ENCODE measurements at places on chromosomes 1 and 21.

GRCh38 chr1:29186252-29186651 lies 4.6 kb upstream of the SRSF4 start:
- no peaks in the 10 kb centered on the region for H3K27me3 ChIP-seq
- H3K4me1 ChIP-seq, result peaks cover 6% of the 10 kb centered on the region
- no peak overlapping the region for H3K27ac ChIP-seq

DNA sequence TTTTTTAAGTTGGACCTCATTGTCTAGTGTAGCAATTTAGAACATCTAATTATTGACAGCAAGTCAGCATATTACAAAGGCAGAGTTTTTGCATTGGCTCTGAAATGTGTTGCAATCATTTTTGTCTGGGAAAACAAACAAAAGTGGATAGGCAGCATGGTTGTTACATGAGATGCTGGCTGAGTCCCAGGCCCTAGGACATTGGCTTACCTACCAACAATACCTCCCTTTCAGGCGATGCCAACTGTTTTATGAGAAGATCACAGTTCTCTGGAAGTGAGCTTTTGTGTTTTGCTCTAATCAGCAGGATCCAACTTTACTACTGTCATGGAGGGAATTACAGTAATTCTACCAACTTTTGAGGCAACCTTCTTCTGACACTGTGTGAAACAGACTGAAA lies 71.5 kb upstream of the CXADR start:
- H3K4me1 ChIP-seq, result peaks cover 3% of the 10 kb centered on the region
- no peak overlapping the region for H3K4me3 ChIP-seq
- no peak for DNase-seq

DNA sequence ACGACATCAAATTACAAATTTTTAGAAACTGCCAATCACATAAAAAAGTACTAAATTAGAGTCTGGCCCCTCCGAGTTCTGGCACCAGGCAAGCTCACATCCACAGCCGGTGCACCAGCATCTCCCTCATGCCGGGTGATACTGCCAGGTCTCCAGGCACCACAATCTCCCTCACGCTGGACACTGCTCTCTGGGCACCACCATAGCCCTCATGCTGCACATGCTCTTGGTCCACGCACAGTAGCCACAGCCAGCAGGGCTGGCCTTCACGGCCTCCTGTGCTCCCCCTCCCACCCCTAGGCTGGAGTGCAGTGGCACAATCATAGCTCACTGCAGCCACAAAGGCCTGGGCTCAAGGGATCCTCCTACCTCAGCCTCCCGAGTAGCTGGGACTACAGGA lies 65.5 kb downstream of the AKT3 start:
- no peak overlapping the region for H3K27ac ChIP-seq
- H3K27me3 ChIP-seq, result no peaks in the 10 kb centered on the region
- no peaks in the 10 kb centered on the region for H3K36me3 ChIP-seq
- DNase-seq, result no peak
- no peak overlapping the region for H3K4me3 ChIP-seq

DNA sequence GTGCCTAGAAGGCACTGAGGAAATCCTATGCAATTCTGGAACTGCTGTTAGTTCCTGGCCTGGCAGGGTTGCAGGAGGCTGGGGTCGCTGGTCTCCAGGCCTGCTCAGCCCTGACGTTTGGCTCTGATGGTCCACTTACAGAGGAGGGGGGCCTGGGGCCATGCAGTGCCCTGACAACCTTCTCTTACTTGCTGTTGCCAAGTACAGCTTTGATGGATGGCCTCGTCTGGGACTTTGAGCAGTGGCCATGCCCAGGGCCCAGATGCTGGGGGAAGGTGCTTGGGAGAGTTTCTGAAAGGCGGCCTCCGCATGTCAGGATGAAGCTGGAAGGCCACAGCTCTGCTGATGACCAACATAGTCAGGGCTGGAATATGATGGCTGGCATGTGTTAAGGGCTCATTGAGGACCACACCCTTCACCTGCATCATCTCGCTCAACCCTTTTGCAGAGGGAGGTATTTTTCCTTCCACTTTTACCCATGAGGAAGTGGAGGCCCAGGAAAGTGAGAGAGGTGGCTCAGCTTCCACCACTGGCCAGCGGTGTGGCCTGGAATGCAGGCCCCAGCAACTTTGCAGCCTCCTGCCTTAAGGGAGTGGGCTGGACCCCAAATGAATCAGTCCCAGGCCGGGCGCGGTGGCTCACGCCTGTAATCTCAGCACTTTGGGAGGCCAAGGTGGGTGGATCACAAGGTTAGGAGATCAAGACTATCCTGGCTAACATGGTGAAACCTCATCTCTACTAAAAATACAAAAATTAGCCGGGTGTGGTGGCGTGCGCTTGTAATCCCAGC lies 34.7 kb upstream of the LRRC3 start:
- H3K4me3 ChIP-seq, result no peak overlapping the region
- no peaks in the 10 kb centered on the region for H3K4me1 ChIP-seq
- no peak for DNase-seq
- no peaks in the 10 kb centered on the region for H3K27me3 ChIP-seq

DNA sequence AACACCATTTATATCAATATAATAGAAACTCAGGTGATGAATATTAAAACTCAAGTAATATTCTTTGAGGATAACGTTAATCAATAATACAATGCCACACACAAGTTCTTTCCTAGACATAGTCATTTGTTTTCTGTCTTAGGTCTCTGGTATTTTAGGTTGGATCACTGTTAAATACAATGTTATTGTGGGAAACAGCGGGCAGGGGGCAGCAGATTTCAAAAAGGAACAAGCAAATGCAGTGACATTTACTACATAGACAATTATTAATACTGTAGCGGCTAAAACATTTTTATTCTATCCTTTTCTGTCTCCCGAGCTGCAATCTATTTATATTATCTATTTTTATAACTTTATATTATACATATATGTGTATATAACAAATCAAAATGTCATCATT lies 186.4 kb upstream of the ZNHIT6 start:
- no peaks in the 10 kb centered on the region for H3K4me1 ChIP-seq
- H3K4me3 ChIP-seq, result no peak overlapping the region
- no peaks in the 10 kb centered on the region for H3K36me3 ChIP-seq
- H3K27ac ChIP-seq, result no peak overlapping the region
- H3K27me3 ChIP-seq, result no peaks in the 10 kb centered on the region
- peak; percentile 54 for DNase-seq

DNA sequence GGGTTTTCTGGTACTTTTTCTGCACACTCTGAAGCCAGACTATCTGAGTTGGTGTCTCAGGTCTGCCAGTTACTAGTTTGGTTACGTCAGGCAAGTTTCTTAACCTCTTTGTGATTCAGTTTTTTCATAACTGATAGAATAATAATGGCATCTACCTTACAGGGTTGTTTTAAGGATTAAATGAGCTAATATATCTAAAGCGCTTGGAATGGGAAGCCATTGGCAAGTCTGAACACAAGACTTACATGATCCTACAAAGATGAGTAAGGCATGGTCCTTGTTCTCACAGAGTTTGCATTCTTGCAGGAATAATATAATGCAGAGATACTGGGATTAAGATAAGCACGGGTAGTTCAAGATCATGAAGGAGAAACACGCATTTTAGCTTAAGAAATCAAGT lies 9.2 kb upstream of the DENND2D start:
- H3K27ac ChIP-seq, result no peak overlapping the region
- H3K4me1 ChIP-seq, result peaks cover under 1% of the 10 kb centered on the region
- H3K27me3 ChIP-seq, result peaks cover 15% of the 10 kb centered on the region
- H3K36me3 ChIP-seq, result no peaks in the 10 kb centered on the region
- DNase-seq, result no peak

DNA sequence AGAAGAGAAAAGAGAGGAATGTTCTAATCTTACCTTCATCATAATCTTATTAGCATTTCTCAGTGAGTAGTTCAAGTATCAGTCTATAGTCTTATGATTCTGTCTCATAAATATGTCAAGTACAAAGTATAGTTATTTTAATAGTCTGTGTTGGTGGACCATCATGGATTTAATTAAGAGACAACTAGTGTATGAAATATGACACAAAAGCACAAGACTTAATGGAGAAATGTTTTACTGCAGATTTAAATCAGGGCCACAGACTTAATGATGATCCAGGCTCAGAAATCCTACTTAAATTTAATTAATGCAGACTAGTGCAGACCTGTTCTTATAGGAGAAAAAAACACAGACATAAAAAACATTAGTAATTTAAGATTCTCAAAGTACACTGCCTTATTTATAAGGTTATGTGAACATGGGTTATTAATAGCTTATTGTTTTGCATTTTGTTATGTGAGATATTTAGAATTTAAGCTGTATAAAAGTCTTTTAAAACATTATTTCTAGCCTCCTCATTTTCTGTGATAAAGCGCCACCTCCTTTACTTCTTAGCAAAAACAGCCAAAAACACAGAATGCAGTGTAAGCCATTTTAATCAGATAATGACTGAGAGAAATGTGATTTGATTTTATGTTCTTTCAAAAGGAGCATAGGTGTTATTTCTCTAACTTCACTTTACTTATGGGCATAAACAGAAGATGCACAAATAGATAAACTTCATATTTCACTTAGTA lies 255.0 kb upstream of the SNX7 start:
- no peaks in the 10 kb centered on the region for H3K36me3 ChIP-seq
- H3K4me1 ChIP-seq, result no peaks in the 10 kb centered on the region
- DNase-seq, result no peak
- H3K27ac ChIP-seq, result no peak overlapping the region
- no peaks in the 10 kb centered on the region for H3K27me3 ChIP-seq
- H3K4me3 ChIP-seq, result no peak overlapping the region

- no peaks in the 10 kb centered on the region for H3K36me3 ChIP-seq
- DNase-seq, result no peak
- no peaks in the 10 kb centered on the region for H3K4me1 ChIP-seq
- no peaks in the 10 kb centered on the region for H3K27me3 ChIP-seq
- H3K27ac ChIP-seq, result no peak overlapping the region
These were observed 17.9 kb downstream of the GBP5 start for GRCh38 chr1:89254658-89255287.

DNA sequence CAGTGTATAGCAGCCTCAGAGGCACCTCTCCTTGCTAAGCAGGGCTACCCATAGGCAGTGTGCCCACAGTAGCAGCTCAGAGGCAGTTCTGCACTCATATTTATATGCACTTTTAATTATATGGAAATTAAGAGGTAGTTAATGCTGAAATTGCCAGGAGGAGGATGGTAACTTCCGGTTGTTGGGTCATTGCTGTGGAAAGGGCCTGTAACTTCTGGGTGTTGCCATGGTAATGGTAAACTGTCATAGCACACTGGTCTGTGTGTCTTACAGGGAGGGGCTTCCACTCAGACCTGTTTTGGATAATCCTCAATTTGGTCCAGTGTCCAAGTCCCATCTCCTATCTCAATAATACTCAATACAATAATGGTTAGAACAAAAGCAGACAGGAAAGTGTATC lies 7.6 kb downstream of the CFH start:
- DNase-seq, result no peak
- no peak overlapping the region for H3K27ac ChIP-seq
- H3K27me3 ChIP-seq, result no peaks in the 10 kb centered on the region
- H3K4me3 ChIP-seq, result no peak overlapping the region
- no peaks in the 10 kb centered on the region for H3K36me3 ChIP-seq
- no peaks in the 10 kb centered on the region for H3K4me1 ChIP-seq

DNA sequence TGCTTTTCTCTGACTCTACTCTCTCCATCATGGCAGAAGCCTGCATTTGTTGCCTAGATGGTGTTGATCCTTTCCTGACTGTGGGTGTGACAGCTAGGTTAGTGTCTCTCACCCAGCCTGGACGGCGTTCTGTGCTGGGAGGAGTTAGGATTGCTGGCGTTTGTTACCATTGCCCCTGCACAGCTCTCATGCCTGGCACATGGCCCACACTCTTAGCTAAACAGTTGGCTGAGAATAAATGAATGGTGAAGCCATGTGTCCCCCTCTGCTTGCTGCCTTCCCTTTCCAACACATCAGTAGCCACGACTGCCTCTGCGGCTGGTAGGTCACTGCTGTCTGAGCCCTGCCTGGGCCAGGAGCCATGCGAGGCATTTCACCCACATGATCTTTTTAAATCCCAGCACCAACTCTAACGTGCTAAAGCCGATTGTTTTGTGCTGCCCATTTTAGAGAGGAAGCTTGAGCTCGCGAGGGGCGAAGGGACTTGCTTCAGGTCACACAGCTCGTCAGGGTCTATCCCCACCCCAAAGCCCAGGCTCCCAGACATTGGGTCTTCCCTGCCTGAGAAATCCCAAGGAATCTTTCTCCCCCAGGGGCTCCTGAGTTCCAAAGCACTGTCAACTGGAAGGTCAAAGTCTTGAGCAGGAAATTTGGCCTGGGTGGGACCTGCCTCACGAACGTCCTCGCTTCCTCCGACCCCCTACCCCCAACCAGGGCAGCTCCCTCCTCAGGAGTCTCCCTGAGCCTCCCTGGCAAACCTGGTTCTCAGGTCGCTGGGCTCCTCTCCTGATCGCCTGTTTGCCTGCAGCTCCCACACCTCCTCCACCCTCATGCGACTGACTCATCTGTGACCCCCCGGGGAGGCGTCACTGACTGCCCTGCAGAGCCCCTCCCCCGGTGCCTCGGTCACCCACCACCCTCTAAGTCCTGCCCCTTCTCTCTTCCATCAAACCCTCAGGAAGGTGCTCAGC lies 271.7 kb upstream of the C1orf174 start:
- H3K36me3 ChIP-seq, result no peaks in the 10 kb centered on the region
- H3K27ac ChIP-seq, result no peak overlapping the region
- no peak for DNase-seq
- H3K4me3 ChIP-seq, result no peak overlapping the region
- peaks cover 31% of the 10 kb centered on the region for H3K4me1 ChIP-seq
- no peaks in the 10 kb centered on the region for H3K27me3 ChIP-seq

- no peaks in the 10 kb centered on the region for H3K36me3 ChIP-seq
- H3K4me1 ChIP-seq, result no peaks in the 10 kb centered on the region
- no peak for DNase-seq
- no peaks in the 10 kb centered on the region for H3K27me3 ChIP-seq
These were observed 51.1 kb downstream of the KCNJ6 start for GRCh38 chr21:37865156-37865555.

DNA sequence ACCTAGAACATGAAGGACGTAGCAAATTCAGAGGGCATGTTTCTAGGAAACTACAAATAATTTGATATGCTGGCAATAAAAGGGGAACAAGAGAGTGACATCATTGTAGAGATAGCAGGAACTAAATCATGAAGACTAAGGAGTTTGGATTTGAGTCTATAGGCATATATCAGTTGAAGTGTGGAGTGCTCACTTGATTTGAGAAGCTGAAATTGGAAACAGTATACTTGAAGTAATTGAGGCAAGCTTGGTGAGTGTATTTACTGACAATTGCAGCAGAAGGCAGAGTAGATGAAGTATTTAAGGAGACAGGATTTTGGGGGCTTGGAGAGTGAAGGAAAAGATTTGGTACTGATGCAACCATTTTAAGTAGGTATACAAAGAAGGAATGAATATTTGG lies 6.4 kb upstream of the TMCO2 start:
- H3K36me3 ChIP-seq, result peaks cover 5% of the 10 kb centered on the region
- no peak for DNase-seq
- no peaks in the 10 kb centered on the region for H3K27me3 ChIP-seq
- H3K4me1 ChIP-seq, result no peaks in the 10 kb centered on the region
- no peak overlapping the region for H3K4me3 ChIP-seq
- no peak overlapping the region for H3K27ac ChIP-seq

DNA sequence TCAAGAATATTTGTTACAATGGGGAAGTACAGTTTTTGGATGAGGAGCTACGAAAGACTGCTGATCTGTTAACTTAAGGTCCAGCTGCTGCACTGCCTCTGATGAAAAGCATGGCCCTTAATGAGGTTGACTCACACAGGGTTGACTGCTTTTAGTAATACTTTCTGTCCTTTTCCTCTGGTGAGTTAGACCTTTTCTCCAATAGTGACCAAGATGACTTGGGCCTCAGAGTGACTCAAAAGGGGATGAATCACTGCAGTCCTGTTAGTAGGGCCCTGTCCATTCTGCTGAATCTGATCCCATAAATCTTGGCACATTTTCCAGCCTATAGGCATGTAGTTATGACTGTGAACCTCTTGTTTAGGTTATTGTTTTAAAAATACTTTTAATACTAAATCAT lies 2.7 kb downstream of the DISP1 start:
- no peaks in the 10 kb centered on the region for H3K36me3 ChIP-seq
- no peak overlapping the region for H3K4me3 ChIP-seq
- H3K27me3 ChIP-seq, result no peaks in the 10 kb centered on the region
- no peak for DNase-seq
- no peak overlapping the region for H3K27ac ChIP-seq
